ENCODE measurements at places on chromosomes 4 and X. TPM values are rescaled to one million over a fixed set of nuclear protein-coding genes. Genes with fewer than 3 reads are reported as not detected.

DNA sequence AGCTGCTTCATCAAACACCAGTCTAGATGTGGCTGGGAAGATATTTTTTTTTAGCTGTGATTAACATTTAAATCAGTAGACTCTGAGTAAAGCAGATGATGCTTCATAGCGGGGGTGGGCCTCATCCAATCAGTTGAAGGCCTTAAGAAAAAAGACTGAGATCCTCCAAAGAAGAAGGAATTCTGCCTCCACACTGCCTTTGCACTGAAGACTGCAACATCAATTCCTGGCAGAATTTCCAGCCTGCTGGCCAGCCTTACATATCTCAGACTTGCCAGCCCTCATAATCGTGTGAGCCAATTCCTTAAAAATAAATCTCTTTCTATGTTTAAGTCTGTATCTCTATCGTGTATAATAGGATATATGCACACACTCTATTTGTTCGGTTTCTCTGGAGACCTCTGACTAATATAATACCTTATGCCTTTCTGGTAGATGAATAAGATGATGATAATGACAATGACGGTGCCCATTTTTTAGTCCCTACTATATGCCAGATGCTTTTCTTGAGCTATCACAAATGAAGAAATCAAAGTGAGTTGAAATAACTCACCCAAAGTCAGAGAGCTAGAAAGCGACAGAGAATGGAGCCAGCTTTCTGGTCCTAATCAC lies 66.1 kb upstream of the SOD3 start:
- no peak overlapping the region for H3K4me3 ChIP-seq
- H3K36me3 ChIP-seq = no peaks in the 10 kb centered on the region
- peaks cover 3% of the 10 kb centered on the region for H3K27me3 ChIP-seq
- peaks cover 2% of the 10 kb centered on the region for H3K4me1 ChIP-seq
- no peak overlapping the region for H3K27ac ChIP-seq

The GAGE1 gene
- not detected for total RNA-seq

DNA sequence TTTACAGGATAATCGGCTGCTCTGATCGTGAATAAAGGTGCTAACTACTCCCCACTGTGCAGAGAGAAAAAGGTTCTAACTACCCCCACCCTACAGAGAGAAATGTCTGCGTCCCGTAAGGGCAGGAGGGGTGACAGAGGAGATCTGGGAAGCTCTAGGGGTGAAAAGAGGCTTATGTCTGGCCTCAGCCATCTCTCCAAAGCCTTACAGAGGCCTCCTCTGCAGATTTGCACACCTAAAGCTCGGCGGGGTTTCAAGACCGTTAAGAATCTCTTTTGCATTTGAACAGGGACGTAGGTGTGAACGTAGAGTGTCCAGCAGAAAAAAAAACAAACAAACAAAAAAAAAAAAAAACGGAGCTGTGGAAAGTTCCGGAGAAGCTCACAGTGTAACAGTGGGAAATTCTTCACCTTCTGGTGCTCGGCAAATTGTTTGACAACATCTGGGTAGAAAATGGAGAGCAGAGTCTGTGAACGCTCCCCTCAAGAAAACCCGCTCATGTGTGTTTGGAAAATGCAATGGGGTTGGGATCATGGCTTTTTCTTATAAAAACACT lies 161.0 kb downstream of the SHOX start:
- peaks cover 12% of the 10 kb centered on the region for H3K27me3 ChIP-seq
- H3K4me1 ChIP-seq = no peaks in the 10 kb centered on the region
- H3K4me3 ChIP-seq = no peak overlapping the region

The REPS2 gene
- total RNA-seq = 10.6 TPM
